ENCODE measurements at places on chromosomes 2 and 18.

DNA sequence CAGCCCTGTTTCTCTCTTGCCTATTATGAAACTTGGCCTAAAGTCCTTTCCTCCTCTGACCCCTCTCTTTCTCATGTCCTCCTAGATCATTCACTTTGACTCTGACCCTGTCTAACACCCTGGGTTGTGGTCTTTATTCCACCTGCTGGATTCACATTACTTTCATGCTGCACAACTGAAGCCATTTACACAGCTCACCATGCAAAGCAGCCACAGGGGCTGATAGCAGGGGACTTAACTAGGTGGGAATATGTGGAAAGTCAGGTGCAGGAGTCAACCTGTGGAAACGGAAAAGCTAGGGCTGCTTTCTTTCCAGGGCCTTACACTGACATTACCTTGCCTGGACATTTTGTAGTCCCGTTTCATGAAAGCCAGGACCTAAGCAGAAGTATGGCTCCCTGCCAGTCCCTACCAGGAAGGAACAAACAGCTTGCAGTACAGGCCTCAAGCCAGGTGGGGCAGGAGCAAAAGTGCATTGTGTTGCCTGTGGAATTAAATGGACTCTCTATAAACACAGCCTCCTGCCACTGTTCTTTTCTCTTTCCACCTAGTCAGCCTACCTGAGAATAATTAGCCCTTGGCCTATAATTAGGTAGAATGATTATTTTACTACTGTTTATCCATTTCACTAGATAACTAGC lies 11.8 kb downstream of the MAPRE3 start:
- DNase-seq, result no peak

GRCh38 chr2:149213764-149214493 lies 116.5 kb upstream of the LYPD6 start:
- DNase-seq, result no peak

DNA sequence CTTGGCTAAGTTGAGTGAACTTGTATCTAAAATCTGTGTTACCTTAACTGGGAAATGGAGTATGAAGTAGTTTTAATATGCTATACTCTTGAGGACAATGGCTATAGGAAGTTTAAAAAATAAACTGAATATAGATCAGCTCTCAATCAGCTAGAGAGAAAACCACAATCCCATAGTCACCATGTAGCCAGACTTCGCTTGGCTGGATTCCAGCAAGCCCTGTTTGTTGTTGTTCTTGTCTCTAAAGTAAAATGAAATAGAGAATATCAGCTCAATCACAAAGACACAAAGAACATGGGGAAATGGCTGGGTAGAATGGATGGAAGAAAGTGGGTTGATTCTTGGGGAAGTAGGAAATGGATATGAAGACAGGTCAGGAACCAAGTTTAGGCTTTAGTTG lies 234.9 kb downstream of the PHLPP1 start:
- DNase-seq, result no peak

GRCh38 chr2:198712485-198712884 lies 745.3 kb downstream of the SATB2 start:
- no peak for DNase-seq

DNA sequence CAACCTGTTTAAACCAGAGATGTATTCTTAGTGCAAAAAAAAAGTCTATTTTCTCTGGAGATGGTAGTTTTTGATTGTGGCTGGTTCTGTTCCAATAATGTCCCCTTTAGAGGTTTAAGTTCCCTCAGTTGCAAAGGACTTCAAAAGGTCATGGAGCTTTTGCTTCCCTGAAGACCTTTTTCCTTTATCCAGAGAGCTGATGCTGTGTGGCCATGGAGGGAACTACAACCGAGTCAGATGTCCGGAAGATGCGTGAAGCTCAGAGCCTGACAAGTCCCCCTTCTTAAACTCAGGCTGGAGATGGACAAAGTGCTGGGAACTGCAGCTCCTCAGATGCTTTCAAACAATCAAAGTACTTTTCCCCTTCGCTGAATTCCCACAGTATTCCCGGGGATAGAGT lies 176.1 kb downstream of the TMEM18 start:
- no peak for DNase-seq

DNA sequence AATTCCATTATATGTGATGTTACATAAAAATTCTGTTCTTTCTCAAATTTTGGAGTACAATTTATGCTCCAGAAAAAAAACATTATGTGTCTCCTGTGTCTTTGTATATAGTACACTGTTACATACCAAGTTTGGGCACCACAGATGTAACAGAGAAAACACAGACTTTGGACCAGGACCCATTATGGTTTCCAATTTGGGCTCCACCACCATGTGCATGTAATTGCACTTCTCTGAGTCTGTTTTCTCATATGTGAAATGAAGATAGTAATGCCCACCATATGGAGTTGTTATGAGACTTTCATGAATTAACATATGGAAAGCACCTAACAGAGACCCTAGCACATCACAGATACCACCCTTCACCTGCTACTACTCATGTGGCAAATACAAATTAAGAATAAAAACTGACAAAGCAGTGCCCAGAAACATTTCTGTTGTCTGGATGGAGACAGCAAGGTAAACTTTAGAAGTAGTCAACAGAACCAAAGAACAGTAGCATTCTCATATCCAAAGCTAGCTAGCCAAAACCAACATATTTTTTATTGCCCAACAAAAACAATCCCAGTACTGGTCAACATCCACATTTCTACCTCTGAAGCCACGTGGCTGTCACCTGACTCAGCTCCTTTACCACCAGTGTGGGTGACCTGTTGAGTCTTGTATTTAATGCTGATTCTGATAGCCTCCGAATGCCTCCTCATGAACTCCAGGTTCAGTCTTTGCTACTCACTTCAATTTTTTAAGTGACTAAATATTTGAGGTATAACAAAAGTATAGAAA lies 42.9 kb downstream of the ANTXR1 start:
- no peak for DNase-seq

GRCh38 chr2:239464166-239465016 lies 63.6 kb upstream of the HDAC4 start:
- DNase-seq, result no peak
